ENCODE measurements at places on chromosomes 2 and 18.
A peak's percentile ranks its signal among the peaks of the same experiment; 100 is the strongest.

- H3K36me3 ChIP-seq = no peaks in the 10 kb centered on the region
- H3K27me3 ChIP-seq = no peaks in the 10 kb centered on the region
- no peak for DNase-seq
- H3K4me3 ChIP-seq = no peak overlapping the region
- peaks cover 6% of the 10 kb centered on the region for H3K4me1 ChIP-seq
Measured at GRCh38 chr2:10161961-10162441, 39.5 kb downstream of the RRM2 start.

DNA sequence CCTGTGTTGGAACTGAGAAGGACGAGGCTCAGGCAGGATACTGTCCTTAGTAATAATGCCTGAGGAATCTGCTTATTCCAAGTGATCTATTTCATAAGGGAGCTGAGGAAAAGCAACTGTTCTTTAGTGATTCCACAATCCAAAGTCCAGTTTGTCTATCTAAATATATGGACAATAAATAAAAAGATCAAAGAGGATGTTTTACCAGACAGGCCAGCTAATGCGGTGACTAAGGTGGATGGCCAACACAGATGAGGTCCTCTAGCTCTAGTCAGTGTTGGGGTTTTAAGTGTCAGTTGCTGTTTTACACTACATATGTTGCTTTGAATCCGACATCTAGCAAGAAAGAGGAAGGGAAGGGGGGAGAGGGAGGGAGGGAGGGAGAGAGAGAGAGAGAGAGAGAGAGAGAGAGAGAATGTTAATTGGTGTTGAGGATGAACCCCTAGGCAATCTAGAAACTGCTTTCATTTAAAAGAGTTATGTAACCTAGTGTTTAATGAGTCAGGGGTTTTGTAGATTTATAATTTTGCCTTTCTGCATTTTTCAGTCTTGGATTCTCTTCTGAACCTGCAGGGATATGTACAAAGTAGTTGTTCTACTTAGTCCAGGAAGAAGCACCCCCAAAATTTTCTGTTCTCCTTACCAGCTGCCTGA is 27.0 kb upstream of the SCN1A start:
- no peak for DNase-seq
- no peak overlapping the region for H3K4me3 ChIP-seq
- no peaks in the 10 kb centered on the region for H3K4me1 ChIP-seq

DNA sequence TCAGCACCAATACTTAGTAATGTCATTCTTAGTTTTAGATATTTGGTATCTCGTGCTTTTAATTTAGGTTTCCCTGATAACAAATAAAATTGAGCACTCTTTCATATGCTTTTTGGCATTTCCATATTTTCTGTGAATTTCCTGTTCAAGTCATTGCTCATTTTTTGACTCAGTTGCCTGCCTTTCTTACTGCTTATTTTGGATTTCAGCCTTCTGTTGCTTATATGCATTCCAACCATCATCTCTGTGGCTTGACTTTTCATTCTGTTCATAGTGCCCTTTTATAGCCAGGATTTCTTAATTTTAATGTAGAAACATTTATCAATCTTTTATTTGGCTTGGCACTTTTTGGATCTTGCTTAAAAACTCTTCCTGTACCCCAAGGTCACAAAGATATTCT is 14.5 kb upstream of the KIF3C start:
- no peaks in the 10 kb centered on the region for H3K36me3 ChIP-seq
- no peak for DNase-seq
- H3K27me3 ChIP-seq = no peaks in the 10 kb centered on the region
- H3K4me1 ChIP-seq = peaks cover 8% of the 10 kb centered on the region
- H3K27ac ChIP-seq = no peak overlapping the region

DNA sequence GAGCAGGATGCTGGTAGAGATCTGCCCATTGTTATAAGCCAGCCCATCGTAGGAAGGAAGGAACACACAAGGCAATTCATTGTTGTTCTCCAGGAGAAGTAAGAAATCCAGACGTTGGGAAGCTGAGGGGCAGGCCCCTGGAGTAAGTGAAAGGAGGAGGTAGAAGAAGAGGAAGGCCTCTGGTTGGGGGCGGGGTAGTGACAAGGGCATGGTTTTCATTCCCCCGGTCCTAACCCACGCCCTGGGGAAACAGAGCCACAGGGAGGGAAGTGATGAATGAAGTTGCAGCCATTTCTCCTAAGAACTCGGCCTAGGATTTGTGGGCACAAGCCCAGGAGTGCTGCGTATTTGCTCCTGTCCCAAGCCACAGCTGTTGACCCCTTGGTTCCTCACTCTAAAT is 18.0 kb downstream of the LBH start:
- H3K4me3 ChIP-seq = no peak overlapping the region
- peaks cover 22% of the 10 kb centered on the region for H3K36me3 ChIP-seq
- peaks cover 58% of the 10 kb centered on the region for H3K4me1 ChIP-seq
- H3K27me3 ChIP-seq = no peaks in the 10 kb centered on the region
- H3K27ac ChIP-seq = peak overlapping the region; percentile 22
- no peak for DNase-seq

DNA sequence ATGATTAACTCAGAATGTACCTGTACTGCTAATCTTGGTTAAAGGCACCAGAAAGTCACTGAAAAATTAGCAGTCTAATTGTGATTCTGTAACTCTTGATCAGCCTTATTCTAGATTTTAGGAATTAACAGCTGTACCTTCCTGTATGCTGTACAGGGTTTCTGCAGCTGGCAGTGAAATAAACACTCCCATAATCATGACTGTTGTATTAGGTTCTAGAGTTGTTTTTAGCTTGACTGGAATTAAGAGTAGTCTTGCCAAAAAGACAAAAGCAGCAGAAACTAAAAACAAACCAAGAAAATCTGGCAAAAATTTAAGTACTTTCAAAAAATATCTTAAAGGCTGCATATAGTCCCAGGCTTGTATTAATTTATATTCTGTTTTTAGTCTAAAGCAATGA is 103.5 kb downstream of the SOS1 start:
- no peak overlapping the region for H3K27ac ChIP-seq
- DNase-seq = no peak
- no peaks in the 10 kb centered on the region for H3K36me3 ChIP-seq
- H3K4me3 ChIP-seq = no peak overlapping the region
- no peaks in the 10 kb centered on the region for H3K27me3 ChIP-seq

DNA sequence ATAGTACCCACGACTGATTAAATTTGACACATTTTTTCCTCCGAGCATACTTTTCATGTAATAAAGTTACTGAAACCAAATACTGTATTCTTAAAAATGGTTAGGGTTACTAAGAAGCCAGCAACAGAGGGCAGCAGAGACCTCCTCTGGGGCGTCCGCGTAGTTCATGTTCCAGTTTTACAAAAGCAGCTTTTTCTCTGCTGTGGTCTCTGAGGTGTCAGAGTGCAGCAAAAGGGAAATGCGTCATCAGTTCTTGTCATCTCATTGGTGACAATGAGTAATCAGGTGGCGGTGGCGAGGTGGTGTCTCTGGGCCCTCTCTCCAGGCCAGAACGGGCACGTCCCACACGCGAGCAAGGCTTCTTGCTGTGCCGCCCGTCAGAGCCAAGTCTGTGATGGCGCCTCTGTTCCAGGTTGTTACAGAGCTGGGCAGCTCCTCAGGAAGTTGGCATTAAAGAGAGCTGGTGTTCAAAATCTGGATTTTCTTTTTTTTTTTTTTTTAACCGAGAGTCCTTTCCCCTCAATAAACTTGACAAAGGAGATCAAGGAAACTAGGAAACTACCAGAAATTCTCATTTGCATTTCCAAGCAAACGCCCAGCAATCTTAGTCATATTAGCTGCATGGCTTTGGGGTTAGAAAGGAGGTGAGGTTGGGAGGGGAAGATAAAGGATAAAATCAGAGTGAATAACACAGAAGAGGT is 98.6 kb upstream of the BZW1 start:
- H3K27ac ChIP-seq = peak overlapping the region; percentile 63
- no peaks in the 10 kb centered on the region for H3K27me3 ChIP-seq
- DNase-seq = peak; percentile 75
- no peaks in the 10 kb centered on the region for H3K36me3 ChIP-seq
- H3K4me1 ChIP-seq = no peaks in the 10 kb centered on the region
- peak overlapping the region; percentile 36 for H3K4me3 ChIP-seq

DNA sequence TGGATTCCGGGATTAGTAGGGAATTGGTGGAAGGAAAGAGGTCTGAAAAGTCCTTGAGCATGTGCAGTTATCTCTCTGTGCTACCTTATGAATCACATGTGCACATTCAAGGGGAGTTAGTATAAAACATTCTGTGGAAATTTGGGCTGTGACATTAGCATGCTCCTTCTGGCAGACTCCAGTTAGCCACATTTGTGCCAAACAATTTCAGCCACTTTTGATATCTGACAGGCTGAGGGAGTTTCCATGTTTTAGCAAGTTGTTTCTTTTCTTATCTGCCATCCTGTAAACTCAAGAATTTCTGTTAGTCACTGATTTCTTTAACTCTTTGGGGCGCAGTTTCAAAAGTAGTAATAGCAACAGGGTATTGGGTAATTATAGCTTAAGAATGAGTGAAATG is 28.3 kb upstream of the GYPC start:
- DNase-seq = peak; percentile 17
- no peak overlapping the region for H3K4me3 ChIP-seq
- H3K27me3 ChIP-seq = no peaks in the 10 kb centered on the region
- no peaks in the 10 kb centered on the region for H3K36me3 ChIP-seq
- H3K4me1 ChIP-seq = peaks cover 8% of the 10 kb centered on the region
- H3K27ac ChIP-seq = no peak overlapping the region

GRCh38 chr2:239548451-239548871 is 147.6 kb upstream of the HDAC4 start:
- H3K27me3 ChIP-seq = no peaks in the 10 kb centered on the region
- DNase-seq = no peak
- no peak overlapping the region for H3K4me3 ChIP-seq
- H3K4me1 ChIP-seq = no peaks in the 10 kb centered on the region
- H3K36me3 ChIP-seq = no peaks in the 10 kb centered on the region

DNA sequence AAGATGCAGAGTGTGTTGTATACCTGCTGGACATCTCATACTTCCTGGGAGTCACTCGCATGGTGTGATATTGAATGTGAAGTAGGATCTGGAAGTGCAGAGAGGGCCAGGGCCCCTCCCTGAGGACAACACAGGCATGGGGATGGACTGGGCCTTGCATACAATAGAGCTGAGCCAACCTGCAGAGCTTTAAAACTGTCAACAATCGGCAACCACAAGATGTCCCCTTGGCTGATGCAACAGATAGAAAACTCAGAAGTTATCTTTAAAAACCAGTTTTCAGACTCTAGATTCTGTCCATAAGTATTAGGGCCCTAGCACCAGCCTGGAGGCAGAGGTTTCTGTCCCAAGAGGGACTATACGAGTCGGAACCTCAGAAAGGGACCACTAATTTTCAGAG is 19.7 kb downstream of the EVA1A start:
- no peak overlapping the region for H3K27ac ChIP-seq
- H3K27me3 ChIP-seq = no peaks in the 10 kb centered on the region
- no peak for DNase-seq
- no peak overlapping the region for H3K4me3 ChIP-seq
- H3K4me1 ChIP-seq = peaks cover 11% of the 10 kb centered on the region

- no peaks in the 10 kb centered on the region for H3K4me1 ChIP-seq
- H3K27me3 ChIP-seq = no peaks in the 10 kb centered on the region
- no peak for DNase-seq
- no peak overlapping the region for H3K27ac ChIP-seq
Measured at GRCh38 chr2:64338910-64339500, 115.0 kb upstream of the LGALSL start.

DNA sequence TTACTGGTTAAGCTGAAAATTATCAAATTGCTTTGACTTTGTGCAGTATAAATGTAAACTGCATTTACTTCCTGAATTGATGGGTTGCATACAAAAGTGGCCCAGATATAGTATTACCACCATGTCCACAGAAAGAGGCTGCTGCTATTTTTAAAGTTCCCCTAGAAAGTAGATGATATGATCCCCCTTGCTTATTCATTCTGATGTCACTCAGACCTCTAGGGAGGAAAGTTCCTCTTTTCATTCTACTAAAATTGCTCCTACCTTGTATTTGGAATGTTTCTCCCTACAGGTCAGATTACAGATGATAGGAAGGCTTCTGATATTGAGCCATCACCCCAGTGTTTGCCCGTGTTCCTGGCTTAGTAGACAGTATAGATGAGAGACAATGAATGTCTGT is 247.6 kb upstream of the TNP1 start:
- DNase-seq = no peak
- no peaks in the 10 kb centered on the region for H3K27me3 ChIP-seq
- H3K4me3 ChIP-seq = no peak overlapping the region
- H3K27ac ChIP-seq = no peak overlapping the region

- no peak overlapping the region for H3K27ac ChIP-seq
- H3K4me3 ChIP-seq = no peak overlapping the region
- no peaks in the 10 kb centered on the region for H3K27me3 ChIP-seq
- no peaks in the 10 kb centered on the region for H3K36me3 ChIP-seq
Measured at GRCh38 chr2:154143105-154143504, 271.4 kb downstream of the GALNT13 start.

DNA sequence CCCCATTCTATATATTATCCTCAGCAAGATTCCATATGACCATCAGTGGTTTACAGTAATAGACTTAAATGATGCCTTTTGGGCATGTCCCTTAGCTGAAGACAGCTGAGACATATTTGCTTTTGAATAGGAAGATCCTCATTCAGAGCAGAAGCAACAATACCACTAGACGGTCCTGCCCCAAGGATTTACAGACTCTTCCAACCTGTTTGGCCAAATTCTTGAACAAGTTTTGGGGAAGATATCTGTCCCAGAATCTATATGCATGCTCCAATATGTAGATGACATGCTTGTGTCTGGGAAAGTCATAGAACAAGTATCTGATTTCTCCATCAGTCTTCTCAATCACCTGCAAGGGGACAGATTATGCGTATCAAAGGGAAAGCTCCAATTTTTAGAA is 137.1 kb upstream of the RMP24 start:
- DNase-seq = no peak
- no peaks in the 10 kb centered on the region for H3K36me3 ChIP-seq
- H3K4me1 ChIP-seq = no peaks in the 10 kb centered on the region
- no peak overlapping the region for H3K4me3 ChIP-seq
- H3K27ac ChIP-seq = no peak overlapping the region

DNA sequence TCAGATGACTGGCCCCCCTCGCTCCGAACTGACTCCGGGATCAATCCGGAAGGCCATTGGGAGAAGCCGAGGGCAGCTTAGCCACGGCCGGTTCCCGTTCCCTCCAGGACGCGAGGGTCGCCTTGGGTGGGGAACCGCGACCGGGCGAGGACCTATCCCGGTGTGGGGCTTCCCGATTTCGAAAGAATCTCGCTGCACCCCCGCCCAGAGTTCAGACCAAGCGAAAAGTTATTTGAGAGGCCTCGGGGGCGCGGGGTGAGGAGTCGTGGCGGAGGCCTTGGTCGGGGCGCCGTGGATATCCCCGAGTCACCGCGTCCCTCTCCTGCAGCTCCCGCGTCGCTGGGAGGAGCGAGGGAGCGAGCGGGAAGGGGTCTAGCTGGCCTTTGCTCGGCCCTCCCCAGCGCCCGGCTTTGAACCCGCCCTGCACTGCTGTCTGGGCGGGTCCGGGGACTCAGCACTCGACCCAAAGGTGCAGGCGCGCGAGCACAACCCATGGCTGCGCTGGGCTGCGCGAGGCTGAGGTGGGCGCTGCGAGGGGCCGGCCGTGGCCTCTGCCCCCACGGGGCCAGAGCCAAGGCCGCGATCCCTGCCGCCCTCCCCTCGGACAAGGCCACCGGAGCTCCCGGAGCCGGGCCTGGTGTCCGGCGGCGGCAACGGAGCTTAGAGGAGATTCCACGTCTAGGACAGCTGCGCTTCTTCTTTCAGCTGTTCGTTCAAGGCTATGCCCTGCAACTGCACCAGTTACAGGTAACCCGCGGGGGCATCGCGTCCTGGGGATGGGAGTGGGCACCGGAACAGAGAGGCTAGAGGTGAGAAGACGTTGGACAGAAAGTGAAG is at the start of gene CYP27A1:
TSS of gene CYP27A1 (plus strand) at position 457 of the 837 bp plus-strand sequence. CDS start at position 493, 36 bp downstream.
- DNase-seq = peak; percentile 56
- peak within 1 kb of the TSS; percentile 85 for H3K27ac ChIP-seq
- peak within 1 kb of the TSS; percentile 69 for H3K4me3 ChIP-seq
- H3K27me3 ChIP-seq = no peaks in the 10 kb centered on the region

All from heart right ventricle (tissue), 16 donors.